ENCODE measurements at places on chromosomes 6 and 20.

GRCh38 chr6:133235221-133235620, 5.9 kb upstream of the EYA4 start:
- no peak overlapping the region for H3K27ac ChIP-seq
- no peak for DNase-seq
- no peaks in the 10 kb centered on the region for H3K36me3 ChIP-seq
- H3K4me1 ChIP-seq: peaks cover under 1% of the 10 kb centered on the region

- H3K27me3 ChIP-seq: peaks cover 3% of the 10 kb centered on the region
- DNase-seq: no peak
- no peak overlapping the region for H3K27ac ChIP-seq
- H3K4me3 ChIP-seq: no peak overlapping the region
- no peaks in the 10 kb centered on the region for H3K36me3 ChIP-seq
- no peaks in the 10 kb centered on the region for H3K4me1 ChIP-seq
Measured at GRCh38 chr20:44319839-44320422, 8.9 kb upstream of the FITM2 start.

DNA sequence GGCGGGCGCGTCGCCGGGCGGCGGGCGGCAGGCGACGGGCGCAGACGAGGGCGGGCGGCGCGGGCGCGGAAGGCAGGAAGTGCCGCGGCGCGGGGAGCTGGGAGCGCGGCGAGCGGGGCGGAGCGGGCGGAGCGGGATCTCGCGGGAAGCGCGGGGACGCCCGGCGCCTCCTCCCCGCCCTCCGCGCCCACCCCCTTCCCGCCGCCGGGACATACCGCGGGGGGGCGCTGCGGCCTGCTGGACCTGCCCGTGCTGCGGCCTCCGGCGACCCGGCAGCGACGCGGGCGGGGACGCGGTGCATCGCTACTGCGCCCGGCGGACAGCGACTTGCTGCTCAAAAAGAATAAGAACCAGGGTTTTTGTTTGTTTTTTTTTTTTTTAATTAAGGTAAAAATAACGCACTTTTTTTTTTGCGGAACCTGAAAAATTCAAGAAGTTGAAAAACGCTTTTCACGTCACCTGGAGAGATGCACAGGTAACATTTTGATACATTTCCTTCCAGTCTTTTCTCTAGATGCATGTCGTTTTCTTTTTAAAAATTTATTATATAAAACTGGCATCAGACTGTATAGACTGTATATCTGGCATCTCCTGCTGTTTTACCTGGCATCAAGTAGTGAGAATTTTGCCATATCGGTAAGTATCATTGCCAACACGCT, at the start of gene CENPB:
Gene CENPB (minus strand): TSS at position 76 of the 659 bp plus-strand sequence. CDS start 257 bp downstream, outside the sequence.
- H3K27me3 ChIP-seq: no peaks in the 10 kb centered on the region
- H3K4me3 ChIP-seq: peak within 1 kb of the TSS; percentile 83
- peaks cover 13% of the 10 kb centered on the region for H3K36me3 ChIP-seq

- no peak overlapping the region for H3K27ac ChIP-seq
- no peaks in the 10 kb centered on the region for H3K27me3 ChIP-seq
- no peaks in the 10 kb centered on the region for H3K36me3 ChIP-seq
- no peak overlapping the region for H3K4me3 ChIP-seq
- no peak for DNase-seq
Measured at GRCh38 chr6:140847262-140847645, 1285.5 kb upstream of the GJE1 start.

DNA sequence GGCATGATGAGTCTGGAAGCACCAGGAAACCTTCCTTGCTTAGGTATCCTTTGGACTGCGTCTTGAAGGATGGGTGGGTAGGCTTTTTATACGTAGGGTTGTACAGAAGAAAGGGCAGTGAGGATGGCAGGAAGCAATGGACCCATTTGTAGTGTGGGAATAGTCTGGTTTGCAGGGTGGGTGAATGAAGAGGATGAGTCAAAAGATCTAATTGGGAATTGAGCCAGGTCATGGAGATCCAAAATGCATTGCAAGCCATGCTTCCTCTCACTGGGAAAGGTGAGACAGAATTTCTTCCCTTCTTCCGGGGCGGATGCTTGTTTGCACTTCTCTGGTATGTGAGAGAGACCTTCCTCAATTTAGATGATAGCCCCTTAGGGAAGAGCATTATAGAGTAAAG, 10.1 kb upstream of the BTBD3 start:
- H3K4me3 ChIP-seq: no peak overlapping the region
- H3K27ac ChIP-seq: no peak overlapping the region
- no peak for DNase-seq
- H3K36me3 ChIP-seq: no peaks in the 10 kb centered on the region
- no peaks in the 10 kb centered on the region for H3K27me3 ChIP-seq
- peaks cover 6% of the 10 kb centered on the region for H3K4me1 ChIP-seq

DNA sequence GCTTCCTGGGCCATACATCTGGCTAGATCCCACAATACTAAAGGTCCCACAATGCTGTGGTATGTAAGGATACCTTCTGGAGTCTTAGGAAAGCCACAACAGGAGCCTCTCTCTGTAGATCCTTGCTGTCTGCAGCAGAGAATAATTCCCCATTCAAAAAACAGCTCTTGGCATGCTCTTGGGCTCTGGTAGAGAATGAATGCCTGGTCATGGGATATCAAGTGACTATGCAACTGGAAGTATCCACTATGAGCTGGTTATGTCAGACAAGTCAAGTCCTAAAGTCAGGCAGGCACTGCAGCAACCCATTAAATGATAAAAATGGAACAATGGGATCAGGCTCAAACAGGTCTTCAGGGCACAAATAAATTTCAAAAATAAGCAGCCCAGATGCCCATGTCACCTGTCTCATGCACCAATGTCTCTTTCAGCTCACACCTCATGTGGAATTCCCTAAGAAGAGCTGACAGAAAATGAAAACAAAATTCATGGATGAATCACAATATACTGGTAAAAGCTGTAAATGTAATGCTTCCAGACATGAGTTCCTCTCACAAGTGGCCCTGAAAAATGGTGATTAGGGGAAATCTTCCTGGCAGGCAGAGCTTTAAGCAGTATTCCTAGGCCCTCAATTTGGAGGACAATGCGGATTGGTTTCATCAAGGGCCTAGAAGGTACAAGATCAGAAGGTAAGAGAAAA, 4.3 kb downstream of the AK9 start:
- no peak overlapping the region for H3K27ac ChIP-seq
- H3K4me1 ChIP-seq: peaks cover 9% of the 10 kb centered on the region
- DNase-seq: no peak
- no peak overlapping the region for H3K4me3 ChIP-seq
- no peaks in the 10 kb centered on the region for H3K36me3 ChIP-seq

- no peaks in the 10 kb centered on the region for H3K27me3 ChIP-seq
- no peaks in the 10 kb centered on the region for H3K36me3 ChIP-seq
- no peak overlapping the region for H3K4me3 ChIP-seq
- DNase-seq: no peak
Measured at GRCh38 chr6:168615837-168616236, 174.9 kb downstream of the SMOC2 start.

DNA sequence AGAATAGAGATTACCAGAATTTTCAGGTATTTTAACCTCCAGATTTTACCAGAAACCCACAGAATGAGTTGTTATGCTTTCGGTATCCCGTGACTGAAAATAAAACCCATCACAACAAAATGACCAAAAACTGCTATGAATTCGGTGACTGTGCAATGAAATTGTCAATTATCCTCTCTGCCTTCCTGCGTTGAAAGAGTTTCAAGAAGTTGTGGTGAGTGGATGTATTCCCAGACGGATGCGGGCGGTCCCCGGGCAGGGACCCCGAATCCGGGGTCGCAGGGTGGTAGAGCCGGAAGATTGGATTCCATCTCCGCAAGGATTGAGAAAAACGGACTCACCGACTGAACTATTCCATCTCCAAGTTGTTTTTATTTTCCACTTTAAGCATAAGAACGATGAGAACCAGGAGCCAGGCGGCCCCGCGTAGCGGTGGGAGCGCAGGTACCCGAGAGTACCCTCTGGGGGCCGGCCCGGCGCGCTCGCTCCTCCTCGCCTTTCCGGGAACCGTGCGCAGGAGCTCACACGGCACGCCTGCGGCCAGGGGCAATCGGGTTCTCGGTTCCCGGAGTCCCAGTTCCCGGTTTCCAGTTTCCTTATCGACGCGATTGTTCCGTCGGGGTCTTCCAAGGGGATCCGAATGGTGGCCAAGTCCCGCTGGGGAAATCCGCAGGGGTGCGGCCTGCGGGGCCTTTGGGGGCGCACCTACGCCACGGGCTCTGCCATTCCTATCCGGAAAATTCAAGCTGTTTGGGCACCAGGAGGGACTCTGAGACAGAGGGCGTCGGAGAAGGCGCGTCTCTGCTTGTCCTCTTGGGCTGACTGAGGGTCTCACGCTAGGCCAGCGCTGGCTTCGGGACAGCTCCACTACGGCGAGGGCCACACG, 104.9 kb upstream of the PRDM1 start:
- H3K27me3 ChIP-seq: peaks cover 56% of the 10 kb centered on the region
- H3K4me3 ChIP-seq: peak overlapping the region; percentile 41
- no peak overlapping the region for H3K27ac ChIP-seq
- DNase-seq: no peak
- H3K4me1 ChIP-seq: peaks cover 20% of the 10 kb centered on the region
- no peaks in the 10 kb centered on the region for H3K36me3 ChIP-seq

Measured in lower lobe of right lung (tissue), 2 donors.